ENCODE measurements at places on chromosomes 3 and 15. TPM values are rescaled to one million over a fixed set of nuclear protein-coding genes. Genes with fewer than 3 reads are reported as not detected.

GRCh38 chr3:99640214-99640851 is 1.9 kb downstream of the COL8A1 start:
- peaks cover 61% of the 10 kb centered on the region for H3K27me3 ChIP-seq
- no peak overlapping the region for H3K4me3 ChIP-seq
- peaks cover 10% of the 10 kb centered on the region for H3K4me1 ChIP-seq
- no peaks in the 10 kb centered on the region for H3K36me3 ChIP-seq
- no peak overlapping the region for H3K27ac ChIP-seq

DNA sequence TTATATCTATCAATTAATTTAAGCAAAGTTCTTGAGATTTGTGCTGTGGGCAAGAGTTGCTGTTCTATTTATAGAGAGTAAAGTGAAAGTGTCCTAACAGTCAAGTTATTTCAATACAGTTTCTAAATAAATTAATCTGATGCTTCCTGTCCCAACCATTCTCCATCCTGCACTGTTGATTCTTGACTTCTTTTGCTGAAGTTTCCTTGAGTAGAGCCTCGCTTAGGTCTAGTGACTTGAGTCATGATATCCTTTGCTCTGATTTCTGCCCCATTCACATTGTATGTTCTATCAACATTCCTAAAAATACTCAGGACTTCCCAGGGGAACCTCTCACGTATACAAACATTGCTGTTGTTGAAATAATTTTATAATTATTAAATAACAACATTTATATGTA is 498.4 kb upstream of the ALCAM start:
- no peak overlapping the region for H3K4me3 ChIP-seq
- H3K4me1 ChIP-seq, result no peaks in the 10 kb centered on the region
- no peak overlapping the region for H3K27ac ChIP-seq
- no peak for DNase-seq
- no peaks in the 10 kb centered on the region for H3K27me3 ChIP-seq

Gene CMTM6
- 57.1 TPM for total RNA-seq

Gene CLDN16
- not detected for total RNA-seq

Data from activated CD4-positive, alpha-beta T cell treated with anti-CD3 and anti-CD28 coated beads, Interleukin-2, amount 10 ng/mL, durations not matched to agents 7 days and 5 days (primary cell).